ENCODE measurements at places on chromosomes 7 and 10. TPM values are rescaled to one million over a fixed set of nuclear protein-coding genes. Genes with fewer than 3 reads are reported as not detected.

Gene CALML5
- not detected for total RNA-seq

Gene C10orf67
- total RNA-seq, result under 0.01 TPM

Gene SPDYE18
- not detected for total RNA-seq

Gene PON1
- total RNA-seq, result under 0.01 TPM

Gene AKR1C1
- total RNA-seq, result 2.4 TPM

Gene CPXM2
- under 0.01 TPM for total RNA-seq

Gene TLX1
- not detected for total RNA-seq

Gene IGFBP3
- 173 TPM for total RNA-seq

Gene ZPBP
- not detected for total RNA-seq

Gene PHYHIPL
- not detected for total RNA-seq

Gene PRSS37
- total RNA-seq, result not detected

Gene ZNF783
- total RNA-seq, result 5.7 TPM

Gene GNGT1
- not detected for total RNA-seq

Gene HELLS
- 29.5 TPM for total RNA-seq

Gene RPS24
- 1,406 TPM for total RNA-seq

Gene ITGA8
- 0.25 TPM for total RNA-seq

Measured in mesangial cell (primary cell).